Left ventricle myocardium inferior (tissue), 1 donor: ENCODE measurements at places on chromosomes 5 and 9.

DNA sequence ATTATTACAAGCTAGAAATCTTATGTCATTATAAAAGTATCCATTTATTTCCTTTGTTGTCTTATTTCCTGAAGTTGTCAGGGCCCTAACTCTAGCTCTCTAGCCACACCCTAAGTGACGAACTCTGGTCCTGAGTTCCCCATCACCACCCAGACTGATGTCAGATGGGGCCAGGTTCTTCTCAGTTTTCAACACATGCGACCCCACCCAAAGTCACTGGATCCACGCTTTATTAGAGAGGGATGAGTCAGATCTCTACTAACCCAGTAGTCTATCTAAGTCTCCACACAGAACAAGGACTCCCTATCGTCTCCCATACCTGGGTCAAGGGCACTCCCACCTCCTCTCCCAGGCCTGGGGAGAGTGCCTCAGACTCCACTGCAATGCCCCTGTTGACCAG is 6.8 kb upstream of the FEM1C start:
- no peak for DNase-seq

DNA sequence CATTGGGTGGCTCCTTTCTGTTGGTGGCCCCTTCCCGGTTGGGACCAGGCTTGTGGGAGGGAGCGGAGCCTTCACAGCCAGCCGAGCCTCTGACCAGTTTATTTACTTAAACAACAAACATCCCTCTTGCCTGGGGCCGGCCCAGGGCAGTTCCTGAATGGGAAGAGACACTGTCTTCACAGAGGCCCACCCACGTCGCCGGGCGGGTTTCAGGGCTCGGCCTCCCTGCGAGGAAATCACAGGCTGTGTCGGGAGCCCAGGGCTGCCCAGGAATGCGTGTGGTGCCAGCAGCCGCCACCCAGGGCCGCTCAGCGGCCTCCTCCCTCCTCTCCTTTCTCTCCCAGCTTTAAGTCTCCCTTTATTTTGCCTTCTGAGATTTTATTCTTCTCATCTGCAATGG is 132.5 kb downstream of the HSD17B3 start:
- DNase-seq = no peak

GRCh38 chr9:35629597-35629996 is 11.4 kb upstream of the CD72 start:
- no peak for DNase-seq

DNA sequence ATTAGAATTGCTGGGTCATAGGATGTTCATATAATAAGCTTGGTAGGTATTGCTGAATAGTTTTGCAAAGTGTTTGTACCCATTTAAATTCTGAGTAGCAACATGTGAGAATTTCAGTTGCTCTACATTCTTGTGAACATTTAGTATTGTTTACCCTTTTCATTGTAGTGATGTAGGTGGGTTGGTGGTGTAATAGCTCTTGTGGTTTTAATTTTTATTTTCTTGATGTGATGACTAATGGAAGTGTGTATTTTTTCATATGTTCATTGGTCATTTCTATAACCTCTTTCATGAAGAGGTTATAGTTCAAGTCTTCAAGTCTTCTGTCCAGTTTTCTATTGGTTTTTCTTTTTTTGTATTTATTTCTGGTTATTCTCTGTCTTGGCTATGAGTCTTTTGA is 34.4 kb downstream of the RASA1 start:
- no peak for DNase-seq

- DNase-seq = no peak
Measured at GRCh38 chr5:44845777-44846176, 37.0 kb downstream of the MRPS30 start.

DNA sequence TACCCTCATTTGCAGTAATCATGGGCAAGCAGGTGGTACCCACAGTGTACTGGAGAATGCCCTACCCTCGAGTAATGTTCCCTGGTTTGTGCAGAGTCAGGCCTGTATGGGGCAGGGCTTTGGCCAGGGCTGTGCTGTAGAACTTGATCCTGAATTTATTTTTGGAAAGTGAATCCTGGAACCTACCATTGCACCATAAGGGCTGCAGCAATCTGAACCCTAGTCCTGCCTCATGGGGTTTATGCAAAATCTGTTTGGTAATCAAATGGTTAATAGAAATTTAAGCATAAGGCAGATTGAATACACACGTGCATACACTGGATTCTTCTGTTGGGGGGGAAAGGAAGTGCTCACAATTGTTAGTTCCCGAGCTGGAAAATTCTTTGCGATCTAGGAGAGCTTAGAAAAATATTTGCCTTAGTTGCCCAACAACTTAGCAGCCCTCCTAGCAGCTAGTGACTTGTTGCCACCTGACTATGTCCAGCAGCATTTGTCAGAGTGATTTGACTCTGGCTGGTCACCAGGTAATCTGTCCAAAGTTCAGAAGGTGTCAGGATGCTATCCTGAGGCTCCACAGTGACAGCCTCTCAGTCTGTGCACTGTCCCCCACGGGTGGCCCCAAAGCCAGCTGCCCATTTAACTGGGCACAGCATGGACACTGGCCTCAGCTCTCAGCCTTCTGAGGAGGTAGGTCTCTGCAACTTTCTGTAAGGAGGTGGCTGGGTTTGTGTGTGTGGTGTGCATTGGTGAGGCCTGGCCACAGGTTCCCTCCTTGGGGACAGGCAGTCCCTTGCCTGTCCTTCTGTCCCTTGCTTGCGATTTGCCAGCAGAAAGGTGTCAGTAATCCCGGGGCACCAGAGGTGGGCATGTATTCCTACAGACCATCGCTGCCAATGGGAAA is 8.3 kb downstream of the MVB12B start:
- DNase-seq = no peak

DNA sequence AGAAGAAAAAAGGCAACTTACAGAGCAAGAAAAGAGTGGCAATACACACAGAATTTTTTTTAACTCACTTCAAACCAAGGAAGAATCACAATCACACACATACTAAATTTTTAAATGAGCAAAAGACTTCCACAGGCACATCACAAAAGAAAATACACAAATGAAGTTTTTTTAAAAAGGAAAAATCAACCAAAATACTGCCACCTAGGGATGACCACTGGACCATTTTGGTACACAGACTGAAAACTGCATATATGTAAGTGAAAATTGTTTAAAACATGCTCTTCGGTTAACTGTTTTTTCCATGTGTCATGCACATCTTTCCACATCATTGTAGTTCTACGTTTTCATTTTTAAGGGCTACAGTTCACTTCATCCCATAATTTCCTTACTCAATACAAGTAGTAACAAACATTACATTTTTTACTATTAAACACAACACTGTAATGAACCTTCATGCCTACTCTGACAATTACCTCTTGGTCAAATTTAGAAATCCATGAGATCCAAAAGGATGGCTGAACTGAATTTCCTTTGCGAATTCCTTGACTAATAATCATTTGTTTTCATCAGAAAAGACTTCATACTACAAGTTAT is 79.0 kb downstream of the FBXW11 start:
- DNase-seq = no peak

DNA sequence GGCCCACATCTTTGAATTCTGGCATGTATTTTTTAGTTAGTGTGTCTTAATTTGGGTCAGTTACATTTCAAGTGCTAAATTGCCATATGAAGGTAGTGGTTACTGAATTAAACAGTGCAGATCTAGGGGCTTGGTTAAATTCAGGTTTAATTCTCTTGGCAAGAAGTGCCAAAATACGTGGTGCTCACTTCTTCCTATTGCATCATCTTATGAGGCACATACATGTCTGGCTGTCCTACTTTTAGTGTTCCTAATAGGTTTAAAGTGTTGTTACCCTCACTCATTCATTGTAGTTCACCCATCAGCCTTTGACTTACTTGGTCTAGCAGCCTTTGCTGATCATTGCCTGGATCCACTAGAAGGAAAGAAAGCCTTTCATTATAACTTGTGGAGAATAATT is 59.5 kb downstream of the RPS6 start:
- DNase-seq = no peak

DNA sequence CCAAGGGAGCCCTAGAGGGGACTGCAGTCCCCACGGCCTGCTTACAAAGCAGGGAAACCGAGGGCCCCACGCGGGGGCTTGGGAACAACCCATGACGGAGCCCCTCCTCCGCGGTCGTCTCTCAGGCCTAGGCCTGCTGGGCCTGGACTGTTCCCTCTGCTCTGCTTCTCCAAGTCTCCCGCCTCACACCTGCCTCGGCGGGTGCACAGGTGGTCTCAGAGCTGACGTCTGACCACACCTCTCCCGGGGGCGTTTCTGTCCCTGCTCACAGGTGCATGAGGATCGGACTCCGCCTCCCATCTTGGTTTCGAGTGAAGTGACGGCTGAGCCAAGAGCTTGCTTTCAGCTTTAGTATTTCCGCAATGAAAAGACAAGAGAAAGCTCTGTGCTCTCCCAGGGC is 72.1 kb downstream of the MRPL36 start:
- no peak for DNase-seq
